CD8-positive, alpha-beta T cell (primary cell): ENCODE measurements at places on chromosomes 2 and 18.

DNA sequence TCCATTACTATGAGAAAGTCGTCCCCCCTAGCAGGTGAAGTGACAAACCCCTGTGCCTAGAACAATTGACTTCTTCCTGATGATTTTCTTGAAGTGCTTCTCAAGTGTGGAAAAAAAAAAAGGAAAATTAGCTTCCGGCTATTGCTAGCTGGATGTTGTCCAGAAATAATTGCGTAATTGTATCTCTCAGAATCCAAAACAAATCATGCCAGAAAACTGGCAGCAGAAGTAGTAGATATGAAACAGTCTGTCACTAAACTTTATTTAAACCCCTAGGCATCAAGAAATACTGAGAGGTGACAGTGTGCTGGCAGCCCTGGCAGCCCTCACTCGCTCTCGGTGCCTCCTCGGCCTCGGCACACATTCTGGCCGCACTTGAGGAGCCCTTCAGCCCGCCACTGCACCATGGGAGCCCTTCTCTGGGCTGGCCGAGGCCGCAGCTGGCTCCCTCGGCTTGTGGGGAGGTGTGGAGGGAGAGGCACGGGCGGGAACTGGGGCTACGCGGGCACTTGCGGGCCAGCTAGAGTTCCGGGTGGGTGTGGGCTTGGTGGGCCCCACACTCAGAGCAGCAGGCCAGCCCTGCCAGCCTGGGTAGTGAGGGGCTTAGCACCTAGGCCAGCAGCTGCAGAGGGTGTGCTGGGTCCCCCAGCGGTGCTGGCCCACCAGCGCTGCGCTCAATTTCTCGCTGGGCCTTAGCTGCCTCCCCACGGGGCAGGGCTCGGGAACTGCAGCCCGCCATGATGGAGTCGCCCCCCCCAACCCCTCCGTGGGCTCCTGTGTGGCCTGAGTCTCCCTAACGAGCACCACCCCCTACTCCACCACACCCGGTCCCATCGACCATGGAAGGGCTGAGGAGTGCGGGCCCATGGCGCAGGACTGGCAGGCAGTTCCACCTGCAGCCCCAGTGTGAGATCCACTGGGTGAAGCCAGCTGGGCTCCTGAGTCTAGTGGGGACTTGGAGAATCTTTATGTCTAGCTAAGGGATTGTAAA is 80.5 kb upstream of the ABCA12 start:
- no peak for DNase-seq

DNA sequence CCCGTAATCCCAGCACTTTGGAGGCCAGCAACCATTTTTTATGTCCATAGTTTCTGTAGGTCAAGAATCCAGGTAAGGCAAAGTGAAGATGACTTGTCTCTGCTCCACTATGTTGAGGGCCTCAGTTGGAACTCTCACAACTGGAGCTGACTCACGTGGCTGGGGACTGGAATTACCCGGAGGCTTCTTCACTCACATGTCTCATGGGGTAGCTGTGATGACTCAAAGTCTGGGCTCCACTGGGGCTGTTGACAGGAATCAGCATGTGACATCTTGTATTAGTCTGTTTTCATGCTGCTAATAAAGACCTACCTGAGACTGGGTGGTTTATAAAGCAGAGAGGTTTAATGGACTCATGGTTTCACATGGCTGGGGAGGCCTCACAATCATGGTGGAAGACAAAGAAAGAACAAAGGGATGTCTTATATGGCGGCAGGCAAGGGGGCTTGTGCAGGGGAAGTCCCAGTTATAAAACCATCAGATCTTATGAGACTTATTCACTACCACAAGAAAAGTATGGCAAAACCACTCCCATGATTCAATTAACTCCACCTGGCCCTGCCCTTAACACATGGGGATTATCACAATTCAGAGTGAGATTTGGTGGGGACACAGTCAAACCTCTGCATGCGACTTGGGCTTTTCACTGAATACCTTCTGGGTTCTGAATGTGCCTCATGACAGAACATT is 7.8 kb upstream of the PPP1R1C start:
- DNase-seq = no peak

- DNase-seq = no peak
These were observed 179.6 kb downstream of the TPGS2 start for GRCh38 chr18:36649205-36649604.

DNA sequence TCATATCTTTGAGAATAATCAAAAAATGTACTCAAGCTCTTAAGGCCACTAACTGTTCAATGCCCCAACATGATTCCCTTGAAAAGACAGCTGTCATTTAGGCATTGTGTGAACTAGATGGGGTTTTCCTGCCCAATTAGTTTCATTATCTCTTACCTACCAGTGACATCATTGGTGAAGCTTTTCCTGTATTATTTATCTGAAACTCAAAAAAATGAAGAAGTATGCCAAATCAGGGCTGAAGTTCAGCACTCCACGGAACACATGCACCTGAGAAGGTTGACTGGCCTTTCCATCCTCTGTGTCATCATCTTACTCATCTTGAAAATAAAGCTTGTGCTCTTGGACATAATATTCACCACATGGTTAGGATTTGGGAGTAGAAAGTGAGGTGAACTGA is 126.4 kb downstream of the TXNL1 start:
- no peak for DNase-seq

- DNase-seq = no peak
These were observed 36.4 kb upstream of the ZCCHC2 start for GRCh38 chr18:62486290-62486964.

GRCh38 chr2:125822746-125823145 is 833.2 kb upstream of the GYPC start:
- no peak for DNase-seq
